Cerebellar nuclear complex (tissue), 1 donor: ENCODE measurements at places on chromosomes 2 and 18.
A peak's percentile ranks its signal among the peaks of the same experiment; 100 is the strongest.

DNA sequence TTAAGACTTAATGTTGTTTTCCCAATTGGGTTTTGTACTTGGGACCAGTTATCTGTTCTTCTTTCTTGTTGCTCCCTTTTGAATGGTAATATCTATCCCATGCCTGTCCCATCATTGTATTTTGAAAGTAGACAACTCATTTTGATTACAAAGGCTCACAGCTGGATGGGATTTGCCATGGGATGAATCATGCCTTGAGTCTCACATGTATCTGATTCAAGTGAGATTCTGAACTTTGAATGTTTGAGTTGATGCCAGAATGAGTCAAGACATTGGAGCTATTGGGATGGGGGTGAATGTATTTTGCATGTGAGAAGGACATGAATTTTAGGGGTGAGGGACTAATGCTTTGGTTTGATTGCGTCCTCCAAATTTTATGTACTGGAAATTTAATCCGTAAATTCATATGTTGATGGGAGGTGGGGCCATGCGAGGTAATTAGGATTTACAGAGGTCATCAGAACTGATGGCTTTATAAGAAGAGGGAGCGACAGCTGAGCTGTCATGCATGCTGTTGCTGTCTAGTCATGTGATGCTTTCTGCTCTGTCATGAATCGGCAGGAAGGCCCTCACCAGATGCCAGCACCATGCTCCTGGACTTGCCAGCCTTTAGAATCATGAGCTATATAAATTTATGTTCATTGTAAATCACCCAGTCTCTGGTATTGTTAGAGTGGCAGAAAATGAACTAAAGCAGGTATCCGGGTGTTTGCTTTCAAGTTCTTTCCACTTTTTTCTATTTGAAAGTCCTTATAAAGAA, 741.3 kb upstream of the RAB6C start:
- DNase-seq, result no peak

- no peak for DNase-seq
Measured at GRCh38 chr2:11867926-11868325, 121.5 kb downstream of the LPIN1 start.

- no peak for DNase-seq
Measured at GRCh38 chr2:240584486-240585031, 2.0 kb upstream of the CAPN10 start.

DNA sequence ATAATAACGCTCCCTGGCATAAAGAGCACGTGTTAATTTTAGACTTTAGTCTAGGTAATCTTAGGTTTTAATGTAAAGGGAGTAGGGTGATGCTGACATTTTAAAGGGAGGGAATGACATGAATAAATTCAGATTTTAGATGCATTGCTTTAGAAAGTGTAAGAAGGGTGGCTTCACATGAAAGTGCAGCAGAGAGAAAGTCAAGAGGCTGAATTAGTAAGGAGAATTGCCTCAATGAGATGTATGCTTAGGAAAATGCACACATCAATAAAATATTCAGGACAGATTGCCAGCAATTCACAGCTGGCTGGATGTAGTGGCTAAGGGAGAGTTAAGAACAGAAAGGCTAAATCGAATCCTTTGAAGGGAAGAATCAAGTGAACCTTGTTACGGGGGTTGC, 165.5 kb upstream of the CDH19 start:
- no peak for DNase-seq

GRCh38 chr18:45849529-45849928, 24.1 kb downstream of the SIGLEC15 start:
- DNase-seq, result no peak

DNA sequence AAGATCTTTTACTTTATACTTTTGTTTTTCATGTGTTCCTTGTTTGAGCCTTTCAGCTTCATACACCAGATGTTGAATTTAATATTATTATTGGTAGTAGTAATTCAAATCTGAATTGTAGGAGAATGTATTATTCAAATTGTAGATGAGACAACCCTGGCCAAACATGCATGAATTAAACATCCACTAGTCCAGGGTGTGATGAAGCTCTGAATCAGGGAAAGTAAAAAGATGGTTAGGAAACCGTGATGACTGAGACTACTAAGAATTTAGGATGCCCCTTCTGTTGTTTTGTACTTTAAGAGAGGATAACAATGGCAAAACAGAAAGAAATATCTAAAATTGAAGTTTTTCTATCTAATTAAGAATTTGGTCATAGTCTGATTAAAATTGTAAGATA, 227.8 kb upstream of the CDH2 start:
- no peak for DNase-seq

- no peak for DNase-seq
Measured at GRCh38 chr2:49719241-49719640, 564.9 kb upstream of the FSHR start.

DNA sequence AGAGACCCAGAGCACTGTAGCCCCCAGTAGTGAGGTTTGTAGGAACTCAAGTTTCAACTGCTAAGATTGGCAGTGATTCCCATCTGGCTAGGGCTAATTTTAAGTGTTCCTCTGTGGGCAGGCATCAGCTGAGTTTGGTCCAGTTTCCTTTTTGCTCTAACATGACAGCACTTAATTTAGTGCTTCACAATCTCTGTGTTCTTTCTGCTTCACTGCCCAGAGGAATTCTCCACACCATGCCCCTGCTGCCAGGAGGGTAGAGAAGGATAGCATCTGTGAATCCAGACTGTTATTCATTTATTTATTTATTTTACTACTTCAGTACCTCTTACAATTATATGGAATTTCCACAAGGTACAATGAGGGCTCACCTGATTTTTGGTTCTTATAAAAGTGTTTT, 549.9 kb upstream of the FSIP2 start:
- DNase-seq, result peak; percentile 81

DNA sequence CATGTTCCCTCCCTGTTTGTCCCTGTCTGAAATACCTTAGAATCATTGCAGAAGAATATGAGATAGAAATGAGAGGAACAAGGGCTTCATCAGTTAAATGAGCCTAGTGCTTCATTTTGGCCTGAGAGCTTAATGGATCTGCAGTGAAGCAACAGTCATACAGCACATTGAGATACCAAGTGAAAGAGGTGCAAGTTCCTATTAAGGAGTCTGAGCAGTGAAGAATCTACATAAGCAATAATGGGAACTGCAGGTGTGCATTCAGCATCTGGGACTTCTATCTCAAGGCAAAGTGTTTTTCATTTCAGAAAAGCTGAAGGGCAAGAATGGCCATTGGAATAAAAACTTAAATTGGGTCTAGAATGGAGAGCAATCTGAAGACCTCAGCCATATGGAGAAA, 323.2 kb upstream of the SLC39A10 start:
- no peak for DNase-seq

DNA sequence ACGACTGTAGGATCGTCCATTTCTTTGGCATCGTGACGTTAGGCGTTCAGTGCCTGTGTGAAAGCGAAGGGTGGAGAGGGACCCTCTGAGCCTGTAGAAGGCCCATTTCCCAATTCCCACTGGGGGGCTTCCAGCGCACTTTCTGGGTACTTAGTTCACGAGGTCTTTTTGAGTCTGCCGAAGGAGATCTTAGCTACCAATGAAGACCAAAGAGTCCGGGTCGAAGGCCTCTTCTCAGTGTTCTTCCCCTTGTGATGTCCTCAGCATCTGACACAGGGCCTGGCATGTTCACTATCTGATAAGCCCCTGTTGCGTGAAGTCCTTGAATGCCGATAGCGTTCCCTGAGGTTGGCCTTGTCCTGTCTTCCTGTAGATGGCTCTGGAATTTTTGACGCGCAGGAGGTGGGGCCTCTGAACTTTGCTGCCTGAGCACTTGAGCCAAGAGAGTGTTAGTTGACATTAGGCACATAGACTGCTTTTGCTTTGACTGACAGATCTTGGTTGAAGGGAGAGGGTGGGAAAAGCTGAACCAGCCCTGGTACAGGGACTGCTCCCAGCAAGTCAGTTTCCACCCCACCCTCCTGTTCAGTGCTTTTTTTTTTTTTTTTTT, 52.8 kb downstream of the LDLRAD4 start:
- no peak for DNase-seq

DNA sequence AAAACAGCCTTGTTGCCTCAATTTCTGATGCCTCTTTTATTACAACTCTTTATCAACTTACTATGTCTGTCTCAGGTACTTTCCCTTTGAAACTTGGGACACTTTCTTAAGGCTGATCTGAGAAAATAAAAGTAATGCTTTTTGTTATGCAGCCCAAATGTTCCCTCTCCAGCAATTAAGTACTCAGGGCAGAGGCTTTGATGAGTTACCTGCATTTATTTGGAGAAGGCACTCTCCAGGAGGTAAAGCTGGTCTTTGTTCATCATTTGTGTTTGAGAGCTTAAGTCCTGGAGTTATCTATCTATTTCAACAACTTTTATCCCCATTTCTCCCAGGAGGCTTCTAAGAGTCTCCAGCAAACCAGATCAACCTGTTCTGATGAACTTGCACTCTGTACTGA, 259.2 kb downstream of the ASXL3 start:
- no peak for DNase-seq
